Activated CD8-positive, alpha-beta memory T cell treated with anti-CD3 and anti-CD28 coated beads for 1 hour (primary cell): ENCODE measurements at places on chromosomes 2 and 18.

DNA sequence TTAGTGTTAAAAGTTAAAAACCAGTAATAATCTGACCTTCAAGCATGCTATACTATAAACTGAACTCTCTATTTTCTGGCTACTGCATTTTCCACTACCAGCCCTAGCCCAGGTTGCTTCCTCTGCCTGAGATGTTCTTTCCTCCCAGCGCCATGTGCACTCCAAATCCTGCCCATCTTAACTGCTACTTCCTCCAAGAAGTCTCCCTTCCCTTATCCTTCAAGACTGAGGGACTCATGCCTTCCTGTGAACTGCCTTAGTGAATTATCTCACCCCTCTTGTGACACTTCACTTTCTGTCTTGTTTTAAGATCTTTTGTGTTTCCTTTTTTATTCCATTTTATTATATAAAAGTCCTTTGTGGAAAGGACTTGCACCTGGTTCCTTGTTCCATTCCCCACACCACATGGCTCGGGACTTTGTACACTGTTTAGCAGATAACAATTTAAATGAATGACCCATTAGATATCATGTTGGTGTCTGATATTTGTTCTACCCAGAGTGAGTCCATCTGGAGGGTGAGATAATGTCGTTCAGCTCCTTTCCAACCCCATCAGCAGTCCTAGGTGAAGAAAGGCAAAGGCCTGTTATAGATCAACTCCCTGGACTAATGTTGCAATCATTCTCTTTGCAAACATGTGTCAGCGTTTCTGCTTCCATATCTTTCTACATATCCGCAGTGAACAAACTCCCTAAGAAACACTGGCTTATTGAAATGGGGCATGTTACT, 20.9 kb upstream of the AGFG1 start:
- no peak for DNase-seq

DNA sequence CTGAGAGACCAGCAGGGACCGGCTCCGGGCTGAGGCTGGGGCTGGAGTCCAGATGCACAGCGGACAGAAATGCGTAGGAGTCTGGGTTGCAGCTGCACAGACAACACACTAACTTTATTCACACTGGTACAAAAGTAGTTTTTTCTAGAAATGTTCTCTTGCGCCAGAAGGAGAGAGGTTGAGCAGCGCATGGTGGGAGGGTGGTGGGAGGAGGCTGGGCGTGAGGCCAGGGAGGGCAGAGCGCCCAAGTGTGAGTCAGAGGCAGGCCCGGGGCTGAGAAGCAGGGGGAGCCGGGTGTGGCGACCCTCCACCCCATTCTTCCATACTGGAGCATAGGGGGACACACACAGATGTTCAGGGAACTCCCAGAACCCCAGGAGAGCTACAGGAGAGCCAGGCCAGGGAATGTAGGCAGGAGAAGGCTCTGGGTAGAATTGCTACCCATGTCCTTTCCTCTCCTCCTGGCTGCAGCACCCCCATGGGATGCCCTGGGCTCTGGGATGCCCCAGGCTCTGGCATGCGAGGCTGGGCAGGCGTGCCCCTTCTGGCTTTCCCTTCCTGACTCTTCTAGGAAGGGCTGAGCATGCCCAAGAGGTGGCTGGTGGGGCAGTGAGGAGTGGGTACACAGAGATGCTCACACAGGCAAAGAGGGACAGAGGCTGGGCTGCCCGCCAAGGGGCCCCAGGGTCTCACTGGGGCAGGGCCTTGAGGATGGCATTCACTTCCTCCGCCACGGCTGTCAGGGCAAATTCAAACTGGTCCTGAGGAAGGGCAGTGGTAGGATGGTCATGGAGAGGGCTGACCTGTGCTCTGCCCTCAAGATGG, 10.6 kb downstream of the DNAJB2 start:
- DNase-seq: no peak

DNA sequence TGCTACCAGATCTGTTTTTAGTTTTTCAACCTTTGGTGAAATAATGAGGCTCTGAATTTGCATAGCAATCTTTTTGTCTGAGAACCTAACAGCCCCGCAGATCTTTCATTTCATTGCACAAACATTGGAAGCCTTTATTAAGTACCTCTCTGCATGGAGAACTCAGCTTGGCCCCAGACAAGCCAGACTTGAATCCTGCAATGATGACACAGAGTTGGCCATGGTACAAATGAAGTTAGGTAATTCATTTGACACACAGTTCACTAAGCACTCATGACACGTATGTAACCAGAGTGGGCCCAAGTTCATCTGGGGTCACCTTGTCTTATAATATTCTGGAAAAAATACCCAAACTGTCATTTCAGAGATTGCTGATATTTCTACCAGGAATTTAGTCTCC, 439.1 kb upstream of the ID2 start:
- no peak for DNase-seq

- DNase-seq: no peak
These were observed 188.4 kb downstream of the SH3BP4 start for GRCh38 chr2:235139956-235140800.

DNA sequence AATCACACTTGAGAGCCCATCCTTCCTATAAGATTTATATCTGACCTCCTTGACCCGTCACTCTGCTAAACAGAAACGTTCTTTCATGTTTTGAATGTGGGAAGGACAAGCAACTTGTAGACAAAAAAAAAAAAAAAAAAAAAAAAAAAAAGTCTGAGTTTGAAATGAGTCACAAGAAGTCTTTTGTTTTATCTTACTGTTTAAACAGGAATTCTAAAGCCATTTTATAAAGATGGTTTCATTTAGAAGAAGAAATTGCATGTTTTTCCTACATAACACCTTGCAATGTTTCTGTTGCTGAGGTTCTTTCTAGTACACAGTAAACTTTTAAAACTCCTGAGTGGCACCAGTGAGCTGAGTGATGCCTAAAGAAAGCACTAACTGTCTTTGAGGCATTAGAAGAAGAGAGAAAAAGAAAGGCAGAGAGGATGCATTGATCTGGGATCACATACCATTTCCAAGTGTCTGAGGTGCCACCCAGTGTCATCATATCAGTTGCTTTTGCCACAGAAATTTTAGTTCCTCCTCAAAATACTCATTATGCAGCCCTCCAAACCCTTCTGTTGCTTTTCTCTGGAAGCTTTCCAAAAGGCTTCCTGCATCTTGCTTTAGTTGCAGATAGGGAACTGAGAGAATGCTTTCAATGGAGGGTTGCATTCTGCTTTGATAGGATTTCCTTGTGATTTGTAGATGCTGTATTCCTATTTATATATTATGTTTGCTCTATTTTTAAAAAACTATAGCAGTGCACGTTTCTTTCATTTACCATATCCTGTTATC, 69.1 kb downstream of the ACVR2A start:
- no peak for DNase-seq

DNA sequence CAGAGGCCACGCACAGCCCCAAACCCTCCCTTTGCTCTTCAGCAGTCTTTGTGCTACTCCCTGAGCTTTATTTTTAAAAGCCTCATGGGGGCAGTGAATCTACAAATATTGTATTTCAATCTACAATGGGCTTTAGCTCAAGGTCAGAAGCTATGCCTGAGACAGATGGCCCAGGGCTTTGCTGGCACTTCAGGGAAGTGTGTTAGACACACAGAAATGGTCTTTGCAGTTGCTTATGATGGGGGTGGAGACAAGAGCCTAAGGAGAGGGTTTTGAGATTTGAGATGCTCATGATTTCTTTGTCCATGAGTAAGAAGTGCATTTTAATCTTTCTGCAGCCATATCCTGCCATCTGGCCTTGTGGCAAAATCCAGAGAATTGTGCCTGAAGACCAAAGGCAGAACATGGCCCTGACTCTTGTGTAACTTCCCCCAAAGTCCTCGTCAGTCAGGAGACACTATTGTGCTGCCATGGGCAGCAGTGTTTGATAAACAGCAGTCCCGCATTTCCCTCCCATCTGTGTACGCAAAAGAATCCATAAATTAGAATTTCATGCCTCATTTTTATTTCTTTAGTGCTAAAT, 92.6 kb downstream of the VAPA start:
- DNase-seq: no peak

- DNase-seq: no peak
These were observed 446.6 kb downstream of the DSC3 start for GRCh38 chr18:30595942-30596341.

GRCh38 chr18:11533942-11534496, 75.4 kb upstream of the SLC35G4 start:
- DNase-seq: no peak

DNA sequence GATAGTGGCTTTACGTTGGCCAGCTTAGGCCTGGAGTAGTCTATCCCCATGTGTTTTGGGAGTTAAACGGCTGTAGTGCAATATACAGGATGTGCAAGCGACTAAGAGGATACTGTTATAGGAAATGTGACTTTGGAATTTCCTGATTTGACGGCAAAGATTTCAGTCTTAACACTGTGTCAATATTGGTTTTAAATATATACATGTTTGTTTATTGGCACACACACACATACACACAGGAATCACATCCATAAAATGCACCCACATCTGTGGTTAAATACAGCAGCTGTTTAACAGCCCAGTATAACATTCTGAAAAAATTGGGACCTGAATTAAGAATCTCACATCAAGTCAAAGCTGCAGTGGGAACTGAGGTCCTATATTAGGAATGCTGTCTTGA, 347.1 kb downstream of the TXNL1 start:
- no peak for DNase-seq

DNA sequence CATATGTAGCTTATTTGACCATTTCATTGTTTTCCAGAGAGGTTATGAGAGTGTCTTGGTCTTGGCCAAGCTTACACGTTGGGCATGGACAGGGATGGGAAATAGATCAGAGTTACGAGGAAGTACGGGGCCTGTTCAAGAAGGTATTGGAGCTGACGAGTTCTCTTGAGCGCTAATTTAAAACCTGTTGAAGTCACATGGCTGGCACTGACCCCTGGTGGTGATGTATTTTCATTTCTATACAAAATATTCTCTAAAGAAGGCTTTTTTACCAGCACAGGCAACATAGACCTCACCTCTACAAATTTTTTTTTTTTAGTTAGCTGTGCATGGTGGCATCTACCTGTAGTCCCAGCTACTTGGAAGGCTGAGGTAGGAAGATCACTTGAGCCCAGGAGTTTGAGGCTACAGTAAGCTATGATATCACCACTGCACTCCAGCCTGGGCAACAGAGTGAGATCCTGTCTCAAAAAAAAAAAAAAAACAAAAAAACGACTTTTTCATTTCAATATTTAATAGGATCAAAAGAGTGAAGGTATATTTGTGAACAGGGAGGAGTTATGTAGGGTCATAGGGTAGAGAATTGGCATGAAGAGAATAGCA, 19.6 kb downstream of the UGP2 start:
- DNase-seq: peak; percentile 32

- DNase-seq: no peak
These were observed 1583.4 kb upstream of the PIK3C3 start for GRCh38 chr18:40371673-40372072.

GRCh38 chr2:85423525-85423924, 5.0 kb downstream of the SH2D6 start:
- no peak for DNase-seq

GRCh38 chr2:34719206-34719605, 1120.1 kb upstream of the FAM98A start:
- no peak for DNase-seq

- no peak for DNase-seq
These were observed 164.6 kb downstream of the SEPTIN10 start for GRCh38 chr2:109448946-109449788.

- DNase-seq: no peak
These were observed 18.2 kb downstream of the NRP2 start for GRCh38 chr2:205700331-205701132.

DNA sequence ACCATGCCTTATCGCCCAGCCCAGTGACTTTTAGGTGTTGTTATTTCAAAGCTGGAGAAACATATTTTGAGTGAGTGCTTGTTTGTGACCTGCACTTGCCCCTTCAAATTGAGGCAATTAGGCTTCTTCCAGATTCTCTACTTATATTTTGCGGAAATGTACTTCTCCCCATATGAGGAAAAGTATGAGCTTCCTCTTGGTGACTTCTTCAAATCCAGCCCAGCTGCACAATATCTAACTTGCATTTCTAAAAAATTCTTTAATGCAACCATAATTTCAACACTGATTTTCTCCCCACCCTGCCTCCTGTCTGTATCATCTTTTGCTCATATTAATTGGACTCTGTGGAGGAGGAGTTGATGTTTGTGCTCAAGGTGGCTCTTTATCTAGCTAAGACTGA, 391.2 kb upstream of the POU3F3 start:
- DNase-seq: no peak

GRCh38 chr2:236257136-236257535, 7.1 kb downstream of the ASB18 start:
- no peak for DNase-seq

- no peak for DNase-seq
These were observed 65.5 kb downstream of the COMMD1 start for GRCh38 chr2:61970807-61971556.

- no peak for DNase-seq
These were observed 57.2 kb downstream of the PDCL3 start for GRCh38 chr2:100619951-100620350.

GRCh38 chr2:11947956-11948355, 201.5 kb downstream of the LPIN1 start:
- DNase-seq: no peak

- no peak for DNase-seq
These were observed 13.5 kb downstream of the SNED1 start for GRCh38 chr2:241011751-241012510.

DNA sequence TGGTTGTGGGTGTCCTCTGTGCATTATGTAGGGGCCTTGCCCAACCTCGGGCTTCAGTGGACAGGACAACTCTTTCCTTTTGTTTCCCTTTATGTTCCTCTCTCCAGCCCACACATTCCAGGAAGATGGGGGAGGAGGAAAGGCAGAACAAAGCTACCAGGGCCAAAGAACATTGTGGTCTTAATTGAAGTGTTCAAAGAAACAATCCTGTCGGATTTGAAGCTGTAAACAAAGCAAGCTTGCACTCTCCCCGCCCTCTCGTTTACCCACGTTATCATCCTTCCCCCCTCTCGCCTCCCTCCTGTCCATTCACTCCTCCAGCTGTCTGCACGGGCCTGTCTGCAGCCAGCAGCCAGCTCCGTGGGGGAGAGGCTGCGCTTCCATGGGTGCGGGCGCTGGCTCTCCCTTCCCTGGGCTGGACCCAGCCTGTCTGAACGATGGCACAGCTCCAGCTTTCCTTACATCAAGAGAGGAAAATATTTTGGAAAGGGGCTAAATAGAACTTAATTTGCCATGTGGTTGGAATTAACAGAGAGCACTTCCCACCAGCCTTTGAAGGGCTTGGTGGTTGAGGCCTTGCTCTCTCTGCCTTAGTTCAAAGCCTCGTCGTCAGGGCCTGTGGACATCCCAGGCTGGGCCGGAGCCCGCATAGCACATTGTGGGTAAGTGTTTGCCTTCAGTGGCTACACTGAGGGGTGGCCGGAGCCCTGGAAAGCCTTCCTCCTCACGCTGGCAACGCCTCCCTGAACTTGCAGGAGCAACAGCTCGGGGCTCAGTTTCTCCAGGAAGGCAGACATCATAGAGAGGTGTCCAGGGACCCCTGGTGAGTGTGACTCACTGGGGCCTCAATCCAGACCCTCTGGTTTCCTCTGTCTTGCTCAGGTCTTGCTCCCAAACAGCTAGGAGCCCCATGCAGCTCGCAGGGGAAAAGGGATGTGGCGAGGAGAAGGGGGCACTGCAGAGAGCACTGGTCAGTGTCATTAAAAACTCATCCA, 60.6 kb upstream of the HS6ST1 start:
- DNase-seq: no peak

- DNase-seq: no peak
These were observed 7.7 kb upstream of the FAM117B start for GRCh38 chr2:202627042-202627441.

- DNase-seq: no peak
These were observed 11.1 kb downstream of the ONECUT2 start for GRCh38 chr18:57446322-57446721.

- no peak for DNase-seq
These were observed 11.7 kb downstream of the LIMS2 start for GRCh38 chr2:127663566-127664064.
